Progenitor cell of endocrine pancreas (in vitro differentiated cells): ENCODE measurements at places on chromosomes 2 and 18.

GRCh38 chr2:37669446-37669845 lies 2.0 kb downstream of the CDC42EP3 start:
- DNase-seq = no peak

- DNase-seq = no peak
These were observed 1325.0 kb upstream of the CDH2 start for GRCh38 chr18:29501952-29502351.

DNA sequence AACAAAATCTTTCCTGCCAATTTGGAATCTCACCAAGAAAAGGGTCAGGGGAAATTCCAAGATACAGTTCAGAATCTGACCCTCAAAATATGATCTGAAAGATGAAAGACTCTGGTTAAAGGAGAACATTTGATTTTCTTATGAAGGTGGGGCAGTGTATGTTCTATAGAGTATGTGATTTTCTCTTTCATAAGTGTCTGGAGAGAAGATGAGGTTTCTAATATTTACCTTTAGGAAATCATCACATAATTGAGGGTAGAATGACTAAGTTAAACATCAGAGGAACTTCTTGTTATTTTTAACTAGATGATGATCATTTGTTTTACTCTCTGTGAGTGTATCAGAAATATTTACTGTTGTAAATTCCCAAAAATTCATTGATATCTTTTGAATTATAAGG lies 27.8 kb upstream of the MBOAT2 start:
- no peak for DNase-seq

- no peak for DNase-seq
These were observed 182.5 kb upstream of the HS6ST1 start for GRCh38 chr2:128501006-128501690.

- DNase-seq = no peak
These were observed 21.6 kb downstream of the MROH2A start for GRCh38 chr2:233799716-233800115.

DNA sequence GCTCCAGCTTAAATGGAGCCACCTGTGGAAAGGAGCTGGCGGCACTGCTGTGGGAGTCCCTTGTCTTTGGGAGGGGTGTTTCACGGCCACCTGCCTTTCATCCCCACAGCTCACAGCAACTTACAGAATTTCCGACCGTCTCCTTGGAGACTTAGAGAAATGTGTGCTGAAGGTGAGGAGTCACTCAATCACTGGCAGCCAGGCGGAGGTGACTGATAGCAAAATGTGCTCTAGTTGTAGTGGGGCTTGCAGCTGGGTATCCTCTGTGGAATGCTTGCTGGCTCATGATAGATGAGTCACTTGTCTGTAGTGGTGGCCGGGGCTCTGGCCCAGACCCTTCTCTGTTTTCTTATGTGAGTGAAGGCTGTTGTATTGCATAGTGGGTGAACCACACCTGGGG lies 110.7 kb downstream of the SH3RF3 start:
- no peak for DNase-seq

GRCh38 chr2:177758591-177759371 lies 313.8 kb downstream of the PDE11A start:
- peak; percentile 40 for DNase-seq

DNA sequence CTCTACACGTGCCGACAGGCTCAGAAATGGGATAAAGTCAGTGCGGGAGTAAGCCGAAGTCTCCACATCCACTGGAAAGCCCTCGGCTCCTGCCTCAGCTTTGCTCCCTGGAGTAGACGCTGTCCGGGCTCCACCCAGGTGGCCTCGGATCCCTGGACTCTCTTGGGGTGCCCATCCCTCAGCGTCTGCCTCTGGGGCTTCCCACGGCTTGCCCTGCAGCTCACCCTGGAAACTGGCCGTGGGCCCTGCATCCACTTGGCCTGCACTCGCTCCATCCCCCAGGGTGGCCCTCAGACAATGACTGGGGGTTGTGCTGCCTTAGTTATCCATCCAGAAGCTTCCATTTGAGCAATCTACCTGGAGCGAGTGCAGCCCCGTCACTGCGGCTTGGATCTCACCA lies 36.2 kb upstream of the TAF1B start:
- no peak for DNase-seq

DNA sequence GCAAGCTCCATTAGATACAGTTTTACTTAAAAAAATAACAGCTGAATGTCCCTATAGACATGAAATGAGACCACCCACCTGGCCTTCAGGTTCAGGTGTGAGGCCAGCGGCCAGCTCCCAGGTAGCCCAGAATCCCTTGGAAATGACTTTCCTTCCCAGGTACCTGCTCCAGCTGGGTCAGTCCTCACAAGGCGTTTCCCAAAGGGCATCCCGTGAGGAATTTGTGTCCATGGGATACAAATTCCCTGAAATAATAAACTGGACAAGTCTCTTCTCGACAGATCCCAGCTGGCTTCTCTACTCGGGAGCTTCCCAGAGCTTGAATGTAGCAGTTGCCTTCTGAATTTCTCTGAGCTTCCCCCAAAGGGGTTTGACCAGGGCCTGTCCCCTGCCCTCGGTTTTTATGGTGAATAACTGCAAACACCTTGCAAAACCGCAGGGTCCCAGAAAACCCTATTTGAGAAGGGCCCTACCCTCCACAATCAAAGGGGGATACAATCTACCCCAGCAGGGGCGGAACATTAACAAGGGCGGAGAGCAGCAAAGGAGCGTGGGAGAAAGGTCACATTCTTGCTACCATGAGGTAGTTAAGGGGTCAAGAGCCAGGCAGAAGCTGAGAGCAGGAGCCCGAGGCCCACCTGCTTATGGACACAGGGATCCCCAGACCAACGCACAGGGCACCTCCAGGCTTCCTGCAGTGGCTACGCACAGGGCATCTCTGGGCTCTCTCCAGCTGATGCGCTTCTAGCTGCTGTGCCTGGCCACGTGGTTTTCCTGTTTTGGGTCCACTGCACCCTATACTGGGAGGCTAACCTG lies 107.7 kb downstream of the HDAC4 start:
- DNase-seq = no peak

DNA sequence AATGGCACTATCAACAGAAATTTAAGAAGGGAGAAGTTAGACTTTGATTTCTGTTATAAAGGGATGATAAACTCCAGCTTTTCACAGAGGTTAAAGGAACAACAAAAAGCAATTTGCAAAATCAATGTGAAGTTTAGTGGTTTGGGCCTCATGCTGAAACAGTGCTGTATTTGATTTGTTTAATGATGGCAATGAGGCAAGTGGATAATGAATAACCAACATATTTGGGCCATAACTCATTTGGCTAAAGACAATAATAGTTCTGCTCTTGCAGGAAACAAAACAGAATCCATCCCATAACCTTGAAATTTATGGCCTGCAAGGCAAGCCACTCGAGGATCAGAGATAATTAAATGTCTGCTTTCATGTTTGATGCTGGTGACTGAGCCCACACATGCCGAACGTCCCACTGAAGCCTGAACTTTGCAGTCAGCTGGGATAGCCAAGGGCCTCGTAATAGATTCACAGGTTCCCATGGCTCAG lies 56.5 kb downstream of the TPGS2 start:
- DNase-seq = no peak

DNA sequence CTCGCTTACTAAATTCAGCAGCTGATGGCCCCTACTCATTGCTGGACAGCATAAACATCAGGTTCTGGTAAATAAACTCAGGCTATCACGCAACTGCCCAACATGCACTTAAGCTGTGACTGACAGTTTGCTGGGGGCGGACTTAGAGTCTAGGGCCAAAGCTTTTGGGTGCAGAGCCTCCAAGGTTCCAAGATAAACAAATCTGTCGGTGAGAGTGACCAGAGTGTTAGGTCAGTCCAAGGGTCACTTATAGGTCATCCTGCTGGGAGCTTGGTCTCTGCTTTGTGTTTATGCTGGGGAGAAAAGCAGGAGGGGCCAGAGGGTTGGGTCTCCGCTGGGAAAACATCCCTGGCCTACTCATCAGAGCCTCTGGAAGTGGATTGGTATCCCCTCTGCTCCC lies 188.6 kb upstream of the GATA6 start:
- no peak for DNase-seq

- peak; percentile 5 for DNase-seq
These were observed 122.1 kb upstream of the HS6ST1 start for GRCh38 chr2:128440666-128441340.

GRCh38 chr2:30789670-30790210 lies 17.5 kb downstream of the CAPN13 start:
- DNase-seq = no peak

- DNase-seq = no peak
These were observed 5.1 kb upstream of the LANCL1 start for GRCh38 chr2:210481601-210482175.

DNA sequence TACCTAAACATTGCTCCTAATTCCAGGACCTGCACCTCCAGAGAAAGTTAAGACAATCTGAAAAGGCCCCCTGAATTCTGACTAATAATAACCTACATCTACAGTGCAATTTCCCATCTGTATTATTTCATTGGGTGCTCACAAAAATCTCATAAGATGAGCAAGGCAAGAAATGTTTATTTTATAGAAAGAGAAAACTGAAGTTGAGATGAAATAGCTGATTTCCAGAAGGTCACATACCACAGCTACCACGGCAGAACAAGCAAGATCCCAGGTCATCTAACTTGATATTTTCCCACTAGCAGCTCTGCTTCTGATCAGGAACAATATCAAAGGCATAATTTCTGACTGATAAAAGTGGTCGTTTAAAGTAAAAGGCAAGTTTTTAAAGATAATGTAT lies 105.8 kb upstream of the COL5A2 start:
- no peak for DNase-seq

DNA sequence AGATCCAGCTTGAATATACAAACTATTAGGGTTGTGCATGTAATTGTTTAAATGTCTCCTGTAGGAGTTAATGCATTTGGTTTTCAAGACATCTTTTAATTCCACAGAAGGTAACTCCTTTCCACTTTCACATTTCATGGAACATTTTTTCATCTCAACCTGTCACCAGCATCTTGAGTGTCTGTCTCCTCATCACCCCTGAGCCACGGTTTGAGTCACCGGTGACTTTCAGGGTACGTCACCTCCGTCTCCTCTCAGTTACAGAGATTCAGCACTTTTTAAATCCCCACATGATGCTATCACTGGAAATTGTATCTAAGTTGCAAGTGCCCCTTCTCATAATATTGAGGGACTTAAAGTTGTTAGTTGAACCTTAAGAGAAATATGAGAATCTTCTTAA lies 25.3 kb downstream of the GPR55 start:
- no peak for DNase-seq

- DNase-seq = no peak
These were observed 2.6 kb downstream of the ANKRD44 start for GRCh38 chr2:197307933-197308521.

- DNase-seq = no peak
These were observed 119.2 kb downstream of the CACNB4 start for GRCh38 chr2:151979694-151980093.

GRCh38 chr2:200329798-200330197 lies 23.3 kb downstream of the SPATS2L start:
- DNase-seq = no peak

DNA sequence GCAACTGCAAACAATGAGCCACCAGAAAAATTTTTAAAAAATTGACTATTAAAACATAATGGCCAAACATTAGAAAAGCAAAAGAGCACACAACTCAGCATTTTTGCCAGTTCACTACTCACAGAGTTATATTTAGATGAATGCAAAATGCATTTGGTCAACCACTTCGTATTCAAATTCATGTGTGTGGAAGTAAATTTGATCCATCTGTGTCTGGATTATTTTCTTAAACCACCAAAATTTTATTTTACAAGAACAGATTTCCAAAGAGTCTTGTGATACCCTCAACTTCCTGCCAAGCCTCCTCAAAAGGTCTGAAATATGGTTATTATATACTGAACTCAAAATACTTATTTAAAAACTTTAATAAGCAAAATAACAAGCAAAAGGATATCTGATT lies 57.4 kb downstream of the PPP1R1C start:
- DNase-seq = no peak

DNA sequence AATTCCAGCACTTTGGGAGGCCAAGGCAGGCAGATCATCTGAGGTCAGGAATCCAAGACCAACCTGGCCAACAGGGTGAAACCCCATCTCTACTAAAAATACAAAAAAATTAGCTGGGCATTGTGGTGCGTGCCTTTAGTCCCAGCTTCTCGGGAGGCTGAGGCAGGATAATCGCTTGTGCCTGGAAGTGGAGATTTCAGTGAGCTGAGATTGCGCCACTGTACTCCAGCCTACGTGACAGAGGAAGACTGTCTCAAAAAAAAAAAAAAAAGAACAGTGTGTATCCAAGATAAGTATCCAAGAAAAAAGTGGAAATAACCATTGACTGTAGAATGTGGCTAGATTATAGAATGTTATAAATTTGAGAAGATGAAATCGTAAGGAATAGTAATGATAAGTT lies 142.1 kb downstream of the FAM124B start:
- no peak for DNase-seq

DNA sequence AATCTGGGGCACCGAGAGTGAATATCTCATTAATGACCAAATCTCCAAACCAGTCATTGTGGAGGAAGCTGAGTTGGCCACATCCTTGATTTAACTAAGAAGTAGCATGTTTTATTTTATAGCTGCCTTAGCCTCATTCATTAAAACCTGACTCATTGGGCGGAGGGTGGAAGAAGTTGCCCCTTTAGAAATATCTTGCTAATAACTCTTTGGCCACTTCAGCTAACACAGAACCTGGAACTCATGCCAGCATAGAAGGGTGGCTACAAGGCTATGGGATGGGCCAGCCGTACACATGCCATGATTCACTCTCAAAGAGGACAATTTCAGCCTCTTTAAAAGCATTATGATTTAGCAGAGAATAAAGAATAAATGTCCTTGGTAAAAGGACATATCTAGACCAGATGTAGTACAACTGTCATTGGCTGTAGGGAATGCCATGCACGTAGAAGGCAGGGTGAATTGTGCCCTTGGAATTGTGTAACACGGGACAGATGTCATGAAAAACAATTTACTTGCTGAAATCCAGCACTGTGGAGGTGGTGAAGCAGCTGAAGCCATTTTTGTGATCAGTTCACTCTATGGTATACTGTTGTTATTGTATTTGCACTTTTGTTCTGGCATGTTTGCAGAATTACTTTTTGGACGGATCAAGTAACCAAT lies 330.0 kb downstream of the PLCL1 start:
- DNase-seq = no peak

- no peak for DNase-seq
These were observed 374.4 kb upstream of the SALL3 start for GRCh38 chr18:78605255-78605654.

DNA sequence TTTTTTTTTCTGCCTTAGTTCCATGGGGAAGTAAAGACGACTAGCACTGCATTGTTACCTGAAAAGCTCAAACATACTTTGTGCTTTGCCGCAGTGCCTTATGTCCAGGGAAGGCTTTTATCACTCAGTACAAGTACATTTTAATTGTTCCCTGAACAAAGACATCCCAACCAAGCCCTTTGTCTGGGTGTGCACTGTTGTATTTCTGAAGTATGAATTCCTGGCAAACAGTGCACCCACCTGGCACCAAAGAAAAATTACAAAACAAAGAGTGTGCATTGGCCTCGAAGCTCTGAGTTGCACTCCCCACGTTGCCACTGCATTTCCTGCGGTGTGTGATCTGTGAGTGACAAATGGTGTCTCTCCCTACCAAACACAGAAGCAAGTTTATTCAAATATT lies 858.5 kb upstream of the PIK3C3 start:
- no peak for DNase-seq

- no peak for DNase-seq
These were observed 434.0 kb upstream of the SPHKAP start for GRCh38 chr2:228615496-228615895.

- DNase-seq = no peak
These were observed 2.1 kb downstream of the TMEM247 start for GRCh38 chr2:46481198-46482193.
